ENCODE measurements at places on chromosomes 2 and 18.

GRCh38 chr2:46847185-46847710 is 68.4 kb downstream of the MCFD2 start:
- peak; percentile 96 for DNase-seq

DNA sequence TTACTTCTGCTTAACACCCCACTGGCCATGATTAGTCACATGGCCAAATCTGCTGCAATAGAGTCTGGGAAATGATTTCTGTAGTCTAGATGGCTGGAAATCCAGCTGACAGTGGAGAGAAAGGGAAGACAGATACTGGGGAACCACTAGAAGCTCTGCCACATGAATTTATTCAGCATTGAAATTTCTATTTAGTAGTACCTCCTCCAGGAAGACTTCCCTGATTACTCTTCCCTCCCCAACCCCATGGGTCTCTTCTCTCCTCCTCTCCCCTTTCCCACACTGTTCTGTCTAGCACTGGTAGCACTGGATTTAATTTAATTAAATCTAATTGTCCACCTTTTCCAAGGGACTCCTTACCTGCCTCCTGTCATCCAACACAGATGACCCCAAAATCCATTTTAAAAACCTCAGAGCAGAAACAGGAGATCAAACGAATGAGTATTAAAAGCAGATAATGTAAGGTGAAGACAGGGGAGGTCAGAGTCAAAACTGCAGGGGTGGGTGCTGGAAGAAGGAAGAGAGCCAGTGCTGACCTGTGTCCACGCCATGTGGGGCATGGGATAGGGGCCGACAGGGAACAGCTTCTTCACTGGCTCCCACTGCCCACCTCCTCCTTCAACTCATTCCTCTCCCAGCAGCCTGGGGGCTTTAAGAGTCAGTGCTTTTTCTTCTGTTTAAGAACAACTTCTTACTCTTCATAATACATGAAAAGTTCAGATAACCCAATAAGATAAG is 169.2 kb upstream of the HS6ST1 start:
- DNase-seq: no peak

DNA sequence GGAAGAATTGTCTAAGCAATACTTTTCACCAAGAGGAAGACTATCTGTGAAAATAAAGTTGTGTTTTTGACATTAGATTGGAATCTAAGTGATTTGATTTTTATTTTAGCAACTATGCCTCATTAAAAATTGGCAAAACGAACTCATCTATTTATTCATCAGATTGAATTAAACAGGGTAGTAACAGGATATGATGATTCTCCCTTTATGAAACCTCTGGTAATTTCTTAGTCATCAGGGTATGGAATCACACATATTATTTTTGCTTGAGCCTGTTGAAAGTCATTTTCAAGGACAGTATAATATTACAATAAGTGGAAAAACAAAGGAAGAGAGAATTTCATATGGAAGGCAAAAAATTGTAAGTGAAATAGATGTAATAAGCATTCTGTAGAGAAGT is 22.0 kb downstream of the ZNF804A start:
- DNase-seq: no peak

GRCh38 chr2:3447789-3448317 is 68.4 kb downstream of the TRAPPC12 start:
- DNase-seq: no peak

DNA sequence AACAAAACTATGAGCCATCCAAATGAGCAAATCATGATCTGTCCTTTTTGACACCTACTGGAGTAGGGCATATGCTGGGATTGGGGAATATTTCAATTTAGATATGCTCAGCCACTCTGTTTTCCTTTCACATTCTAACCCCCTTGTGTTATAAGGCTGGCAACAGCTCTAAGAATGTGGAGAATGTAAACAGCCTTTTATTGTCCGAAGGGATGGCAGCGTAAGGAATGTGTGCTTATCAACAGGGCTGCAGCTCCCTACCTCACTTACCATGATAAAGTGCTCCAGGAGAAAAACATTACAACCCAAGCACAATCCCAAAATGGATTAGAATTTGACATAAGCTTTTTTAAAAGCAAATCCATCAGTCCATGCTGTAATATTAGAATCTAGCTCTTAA is 2.2 kb downstream of the NXPH2 start:
- peak; percentile 3 for DNase-seq

DNA sequence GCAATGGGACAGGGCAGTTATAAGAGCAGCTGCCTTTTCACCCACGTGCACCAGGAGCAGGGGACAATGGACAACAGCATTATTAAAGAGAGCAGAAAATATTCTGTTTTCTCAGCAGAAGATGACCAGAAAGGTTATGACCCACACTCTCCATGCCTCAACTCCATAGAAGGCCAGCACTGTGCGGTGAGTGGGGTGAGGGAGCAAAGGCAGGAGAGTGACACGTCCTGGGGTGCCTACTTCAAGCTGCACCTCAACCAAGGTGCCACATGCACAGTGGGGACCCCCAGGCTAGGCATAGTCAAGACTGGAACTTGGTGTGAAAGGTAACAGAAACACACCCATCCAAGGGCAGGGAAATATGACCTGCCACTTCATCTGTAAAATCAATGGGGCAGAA is 50.4 kb downstream of the POLR1A start:
- DNase-seq: no peak

GRCh38 chr2:47310801-47311560 is 92.0 kb upstream of the MSH2 start:
- DNase-seq: no peak

DNA sequence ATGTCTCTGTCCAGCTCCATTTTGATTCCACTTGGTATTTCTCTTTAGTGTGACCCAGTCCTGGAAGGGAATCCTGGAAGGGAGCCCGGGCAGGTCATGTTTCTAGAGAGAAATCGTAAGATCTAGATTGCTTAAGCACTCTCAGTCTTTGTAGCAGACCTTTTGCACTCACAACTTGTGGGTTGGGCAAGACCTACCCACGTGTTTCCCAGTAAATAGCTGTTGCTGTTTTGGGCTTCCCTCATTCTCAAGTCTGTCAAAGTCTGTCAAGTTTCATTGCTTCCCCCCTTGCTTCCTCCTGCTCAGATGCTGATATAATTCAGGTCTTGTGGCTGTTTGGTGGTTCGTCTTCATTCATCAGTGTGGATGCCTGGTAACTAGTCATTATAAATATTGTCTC is 17.4 kb upstream of the NEMP2 start:
- DNase-seq: peak; percentile 75

- DNase-seq: no peak
These were observed 247.3 kb downstream of the RAD51AP2 start for GRCh38 chr2:17270894-17271293.

DNA sequence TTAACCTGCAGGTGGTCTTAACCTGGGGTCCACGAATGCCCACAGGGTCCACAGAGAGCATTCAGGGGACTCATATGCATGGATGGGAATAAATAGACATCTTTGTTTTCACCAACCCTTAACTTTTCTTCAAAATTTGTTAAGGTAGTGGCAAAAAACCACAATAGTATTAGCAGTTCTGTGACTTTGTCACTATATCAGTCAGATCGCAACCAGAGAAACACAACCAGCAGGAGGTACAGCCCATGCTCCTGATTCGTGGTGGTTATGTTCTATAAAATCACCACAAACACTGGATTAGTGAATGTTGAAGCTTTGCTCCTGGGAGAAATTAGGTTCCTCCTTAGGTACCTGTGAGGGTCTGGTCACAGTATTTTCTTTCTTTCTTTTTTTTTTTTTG is 31.6 kb downstream of the B3GNT7 start:
- no peak for DNase-seq

- no peak for DNase-seq
These were observed 203.5 kb downstream of the CYP26B1 start for GRCh38 chr2:71944183-71944550.

- no peak for DNase-seq
These were observed 2.9 kb downstream of the SETBP1 start for GRCh38 chr18:44683556-44683955.

DNA sequence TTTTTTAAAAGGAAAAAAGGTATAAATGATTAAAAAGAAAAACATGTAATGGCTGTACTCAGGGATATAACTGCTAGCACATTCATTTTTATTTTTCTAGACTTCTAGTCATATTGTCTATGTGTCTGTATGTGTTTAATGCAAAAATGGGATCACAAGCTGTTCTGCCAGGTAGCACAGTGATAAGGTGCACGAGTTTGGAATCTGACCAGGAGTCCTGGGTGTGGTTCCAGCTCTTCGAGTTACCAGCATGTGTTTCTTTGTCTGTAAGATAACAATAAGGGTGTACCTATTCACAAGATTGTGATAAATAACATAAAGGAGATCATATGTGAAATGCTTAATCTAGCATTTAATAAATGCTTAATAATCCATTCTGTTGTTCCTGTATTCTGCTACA is 145.3 kb downstream of the PKP4 start:
- DNase-seq: no peak

DNA sequence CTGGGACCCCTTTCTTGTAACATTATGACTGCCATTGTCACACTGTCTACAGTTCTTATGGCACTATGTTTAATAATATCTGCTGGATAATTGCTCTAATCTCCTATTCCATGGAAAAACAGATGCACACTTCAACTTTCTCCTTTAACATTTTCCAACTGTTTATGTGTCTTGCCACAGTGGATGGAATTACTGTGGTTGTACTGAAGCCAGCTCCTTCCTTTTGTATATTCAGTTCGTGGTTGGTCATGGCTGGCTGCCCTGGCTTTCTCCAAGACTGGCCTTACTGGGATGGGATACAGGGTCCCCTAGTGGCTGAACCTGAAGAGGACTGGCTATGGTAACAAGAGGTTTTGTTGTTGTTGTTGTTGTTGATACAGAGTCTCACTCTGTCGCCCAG is 113.9 kb downstream of the SS18 start:
- DNase-seq: no peak

- no peak for DNase-seq
These were observed 111.6 kb downstream of the ZNF521 start for GRCh38 chr18:25240420-25240770.

DNA sequence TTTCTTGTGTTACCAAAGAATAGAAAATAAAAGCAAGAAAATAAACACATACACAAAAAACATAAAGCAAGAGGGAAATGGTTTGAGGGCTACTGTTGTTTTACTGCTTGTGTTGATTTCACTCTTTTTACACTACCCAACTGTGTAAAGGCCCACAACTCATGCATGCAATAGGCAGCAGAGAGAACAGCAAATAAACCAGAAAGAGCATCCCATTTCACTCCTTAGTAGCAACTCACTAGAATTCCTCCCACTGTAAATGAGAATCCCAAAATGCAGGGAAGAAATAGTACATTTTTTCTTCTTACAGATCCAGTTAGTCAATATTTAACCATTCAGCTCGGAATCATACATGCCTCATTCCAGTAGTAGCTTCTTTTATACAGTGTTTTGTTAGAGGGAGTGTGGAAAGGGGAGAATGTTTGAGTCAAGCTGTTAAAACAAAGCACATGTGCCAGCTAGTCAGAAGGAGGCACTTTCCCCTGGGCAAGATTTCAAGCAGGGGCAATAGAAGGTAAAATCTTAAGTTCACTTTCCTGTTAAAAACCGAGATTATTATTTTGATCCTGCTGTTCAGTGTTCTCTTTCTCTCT is 147.2 kb upstream of the FAM98A start:
- DNase-seq: no peak

- DNase-seq: no peak
These were observed 19.4 kb downstream of the MGAT4A start for GRCh38 chr2:98711506-98711905.

DNA sequence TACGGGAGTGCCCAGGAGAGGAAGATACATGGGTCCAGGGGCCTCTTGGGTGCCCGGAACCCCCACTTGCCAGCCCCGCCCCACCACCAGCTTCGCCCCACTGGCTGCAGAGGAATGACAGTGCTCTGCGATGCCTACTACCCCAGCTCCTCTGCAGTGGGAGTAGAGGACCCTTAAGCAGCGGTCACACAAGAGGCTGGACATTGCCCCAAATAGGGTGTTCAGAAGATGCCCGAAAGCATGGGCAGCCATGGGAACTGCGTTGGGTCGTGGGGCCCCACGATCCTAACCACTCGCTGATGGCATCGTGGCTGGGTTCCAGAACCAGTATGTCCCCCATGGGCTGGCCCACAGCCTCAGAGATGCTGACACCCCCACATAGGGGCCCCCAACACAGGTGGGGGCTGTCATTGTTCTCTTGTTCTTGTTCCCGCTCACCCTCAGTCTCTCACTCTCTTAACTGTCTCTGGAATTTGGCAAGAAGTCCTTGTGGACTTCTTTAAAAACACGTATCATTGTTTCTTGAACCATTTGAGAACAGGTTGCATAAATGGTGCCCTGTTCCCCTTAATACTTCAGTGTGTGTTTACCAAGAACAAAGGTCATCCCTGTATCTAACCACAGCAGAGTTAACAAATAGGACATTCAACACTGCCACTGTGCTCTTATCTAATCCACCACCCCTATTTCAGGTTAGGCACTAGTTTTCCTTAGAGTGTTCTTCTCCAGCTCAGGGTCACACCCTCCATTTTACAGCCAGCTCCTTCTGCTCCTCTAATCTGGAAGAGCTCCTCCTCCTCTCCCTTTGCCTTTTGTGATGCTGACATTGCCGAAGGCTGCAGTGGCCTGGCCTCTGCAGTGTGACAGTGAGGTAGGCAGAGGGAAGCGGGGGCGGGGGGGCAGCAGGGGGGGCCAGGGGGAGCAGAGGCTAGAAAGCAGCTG is 76.3 kb downstream of the STPG4 start:
- no peak for DNase-seq

- DNase-seq: no peak
These were observed 37.4 kb downstream of the PDIA6 start for GRCh38 chr2:10775021-10775780.

GRCh38 chr2:60554074-60554645 is 706 bp upstream of the BCL11A start:
- DNase-seq: no peak

DNA sequence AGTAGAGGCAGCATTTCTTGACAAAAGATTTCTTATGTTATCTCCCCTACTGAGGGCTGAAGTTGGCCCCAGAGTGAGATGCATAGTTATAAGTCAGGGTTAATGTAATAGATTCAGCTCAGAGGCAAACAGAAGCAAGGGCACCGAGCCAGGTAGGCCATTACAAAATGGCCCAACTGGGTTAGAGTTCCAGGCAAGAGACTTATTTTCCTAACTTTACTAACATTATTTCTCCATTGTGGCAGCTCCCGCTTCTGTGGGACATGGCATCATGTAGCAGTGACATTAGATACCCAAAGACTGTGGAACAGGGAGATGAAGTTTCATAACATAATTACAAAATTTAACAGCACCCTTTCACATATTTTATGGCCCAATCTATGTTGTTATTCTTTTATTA is 27.1 kb downstream of the TSPYL6 start:
- DNase-seq: no peak

DNA sequence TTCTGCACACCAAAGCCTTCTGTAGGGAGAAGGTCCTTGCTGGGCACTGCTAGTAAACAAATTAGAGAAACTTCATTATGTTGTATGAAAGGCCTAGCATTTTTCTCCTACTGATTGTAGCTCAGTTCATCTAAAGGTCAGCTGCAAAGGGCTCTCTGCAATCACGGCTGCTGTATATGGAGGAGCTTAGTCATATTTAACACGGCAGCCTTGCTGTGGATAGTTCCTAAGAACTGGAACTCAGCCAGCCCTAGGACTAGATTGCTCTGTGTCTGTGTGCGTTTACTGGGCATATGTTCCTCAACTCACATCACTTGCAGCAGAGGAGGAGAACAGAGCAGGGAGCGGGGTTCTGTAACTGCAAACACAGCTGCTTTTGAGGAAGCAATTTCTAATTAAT is 1103.9 kb upstream of the KLHL29 start:
- DNase-seq: peak; percentile 3

Data from fibroblast of villous mesenchyme (primary cell).